ENCODE measurements at places on chromosomes 13 and 19.

DNA sequence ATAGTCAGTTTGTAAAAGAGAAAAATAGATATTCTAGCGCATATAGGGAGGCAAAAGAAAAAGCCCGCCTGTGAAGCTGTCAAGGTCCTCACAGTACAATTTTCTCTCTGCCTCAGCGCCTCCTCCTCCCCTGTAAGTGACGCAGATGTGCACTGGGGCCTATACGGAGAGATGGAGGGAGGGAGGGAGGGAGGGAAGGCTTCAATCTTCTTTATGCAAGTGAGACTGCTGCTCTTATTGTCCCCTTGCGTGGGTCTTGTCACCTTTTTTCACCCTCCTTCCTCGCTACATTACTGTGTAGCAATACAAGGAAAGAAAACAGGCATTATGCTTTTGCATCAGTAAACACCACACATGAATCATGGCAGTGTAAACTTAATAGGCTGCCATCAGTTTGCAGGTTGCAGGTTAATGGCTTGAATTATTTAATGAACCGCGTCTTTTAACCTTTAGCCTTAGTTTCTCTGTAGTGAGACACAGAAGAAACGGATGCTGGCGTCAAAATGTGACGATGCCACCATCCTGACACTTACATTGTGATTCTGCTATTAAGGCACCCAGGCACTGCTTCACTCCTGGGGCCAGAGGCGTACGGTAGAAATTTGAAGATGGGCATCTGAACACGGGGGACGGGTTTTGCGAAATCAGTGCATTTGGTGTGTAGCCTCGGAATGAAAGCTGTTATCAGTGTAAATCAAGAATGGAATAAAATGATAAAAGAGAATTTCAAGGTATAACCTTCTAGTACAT is at the start of gene KLHL1:
Gene KLHL1, minus strand, starts transcription at position 97 of the 750 bp plus-strand sequence. CDS start 753 bp downstream, outside the sequence.
- no peak for DNase-seq

DNA sequence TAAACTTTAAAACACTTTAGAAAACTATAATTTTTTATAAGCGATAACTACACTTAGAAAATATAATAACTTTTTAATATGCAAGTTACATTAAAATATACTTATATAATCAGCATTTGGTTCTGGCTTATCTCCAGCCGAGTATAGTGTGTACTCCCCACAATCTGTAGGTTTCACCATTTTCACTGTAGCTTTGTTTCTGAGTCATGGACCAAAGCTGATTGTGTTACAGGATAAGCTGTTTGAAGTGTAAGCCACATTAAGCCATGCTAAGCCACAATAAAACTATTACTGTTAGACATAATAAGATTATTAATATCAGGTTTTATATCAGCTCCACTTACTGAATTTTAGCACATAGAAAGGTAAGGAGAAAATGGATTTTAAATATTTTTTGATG is 43.8 kb downstream of the CCDC122 start:
- no peak for DNase-seq

GRCh38 chr13:49858178-49858856 is 65.8 kb upstream of the KPNA3 start:
- no peak for DNase-seq

- no peak for DNase-seq
Observed at GRCh38 chr13:65855242-65855805, 1374.8 kb downstream of the PCDH9 start.

DNA sequence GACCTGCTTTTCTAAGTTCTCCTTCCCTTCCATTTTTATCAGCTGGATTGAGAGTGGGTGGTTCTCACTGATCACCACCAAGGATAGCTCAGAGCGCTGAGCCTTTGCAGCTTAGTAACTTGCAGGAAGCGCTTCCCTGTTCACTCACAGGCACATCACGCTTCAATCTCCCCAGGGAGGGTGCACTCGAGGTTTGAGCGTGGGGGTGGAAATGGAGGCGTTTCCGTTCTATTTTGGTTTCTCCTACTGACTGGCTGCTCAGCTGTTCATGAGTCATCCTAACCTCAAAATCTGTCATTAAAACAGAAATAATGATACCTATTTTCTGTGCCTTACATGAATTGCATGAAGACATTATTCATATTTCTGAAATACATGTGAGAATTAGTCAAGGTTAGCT is 292.1 kb downstream of the SPRY2 start:
- no peak for DNase-seq

GRCh38 chr19:10644260-10645007 is 9.7 kb upstream of the ILF3 start:
- peak; percentile 32 for DNase-seq

GRCh38 chr19:6412447-6413091 is 12.0 kb downstream of the KHSRP start:
- no peak for DNase-seq

DNA sequence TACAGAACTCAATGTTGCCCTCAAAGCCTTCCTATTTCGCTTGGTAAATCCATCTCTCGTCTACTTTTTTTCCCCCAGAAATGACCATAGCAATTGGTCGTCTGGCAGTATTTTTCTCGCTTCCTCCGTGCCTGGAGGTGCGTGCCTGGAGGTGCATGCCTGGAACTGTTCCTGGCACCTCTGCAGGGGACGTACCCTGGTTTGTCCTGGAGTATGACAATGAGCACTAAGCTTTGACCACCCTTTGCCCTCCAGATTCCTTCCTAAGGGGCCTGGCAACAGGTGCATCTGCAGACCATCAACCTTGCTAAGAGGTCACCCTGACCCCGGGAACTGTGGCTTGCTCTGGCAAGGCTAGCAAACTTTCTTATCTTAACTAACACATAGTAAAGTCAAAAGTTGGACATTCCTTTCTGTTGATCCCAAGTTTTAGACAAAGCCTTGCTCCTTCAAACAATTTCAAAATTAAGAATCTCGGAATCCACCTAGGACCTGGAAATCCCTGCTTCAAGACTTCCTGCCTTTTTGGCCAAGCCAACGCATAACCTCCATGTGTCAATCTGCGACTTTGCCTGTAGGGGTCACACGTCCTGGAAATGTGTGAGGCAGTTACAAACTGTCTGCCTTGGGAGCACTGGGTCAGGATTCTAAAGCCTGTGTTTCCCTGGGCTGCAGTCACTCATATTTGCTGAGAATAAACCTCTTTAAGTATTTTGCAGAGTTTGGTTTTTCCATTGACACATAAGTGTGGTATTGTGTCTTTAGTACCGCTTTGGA is 28.8 kb upstream of the TUBGCP3 start:
- no peak for DNase-seq

GRCh38 chr13:66492479-66492878 is 737.7 kb downstream of the PCDH9 start:
- DNase-seq: no peak
